Fibroblast of the aortic adventitia (primary cell): ENCODE measurements at places on chromosomes 6 and 20. TPM values are rescaled to one million over a fixed set of nuclear protein-coding genes. Genes with fewer than 3 reads are reported as not detected.

CLVS2 gene
- not detected in 2 replicates for total RNA-seq

PKIG gene
- total RNA-seq = 83.2 and 134 TPM in 2 replicates

CLIC5 gene
- 1.1 TPM in 1 of 2 replicates, not detected in the other for total RNA-seq

PTCHD4 gene
- total RNA-seq = 5.2 and 9.8 TPM in 2 replicates

BPIFA1 gene
- total RNA-seq = not detected in 2 replicates

SLC17A1 gene
- total RNA-seq = not detected in 2 replicates

SLC35F1 gene
- not detected in 2 replicates for total RNA-seq

SLC29A1 gene
- 5.2 and 23.6 TPM in 2 replicates for total RNA-seq

KCNQ5 gene
- total RNA-seq = 2.6 and 9.4 TPM in 2 replicates

DNA sequence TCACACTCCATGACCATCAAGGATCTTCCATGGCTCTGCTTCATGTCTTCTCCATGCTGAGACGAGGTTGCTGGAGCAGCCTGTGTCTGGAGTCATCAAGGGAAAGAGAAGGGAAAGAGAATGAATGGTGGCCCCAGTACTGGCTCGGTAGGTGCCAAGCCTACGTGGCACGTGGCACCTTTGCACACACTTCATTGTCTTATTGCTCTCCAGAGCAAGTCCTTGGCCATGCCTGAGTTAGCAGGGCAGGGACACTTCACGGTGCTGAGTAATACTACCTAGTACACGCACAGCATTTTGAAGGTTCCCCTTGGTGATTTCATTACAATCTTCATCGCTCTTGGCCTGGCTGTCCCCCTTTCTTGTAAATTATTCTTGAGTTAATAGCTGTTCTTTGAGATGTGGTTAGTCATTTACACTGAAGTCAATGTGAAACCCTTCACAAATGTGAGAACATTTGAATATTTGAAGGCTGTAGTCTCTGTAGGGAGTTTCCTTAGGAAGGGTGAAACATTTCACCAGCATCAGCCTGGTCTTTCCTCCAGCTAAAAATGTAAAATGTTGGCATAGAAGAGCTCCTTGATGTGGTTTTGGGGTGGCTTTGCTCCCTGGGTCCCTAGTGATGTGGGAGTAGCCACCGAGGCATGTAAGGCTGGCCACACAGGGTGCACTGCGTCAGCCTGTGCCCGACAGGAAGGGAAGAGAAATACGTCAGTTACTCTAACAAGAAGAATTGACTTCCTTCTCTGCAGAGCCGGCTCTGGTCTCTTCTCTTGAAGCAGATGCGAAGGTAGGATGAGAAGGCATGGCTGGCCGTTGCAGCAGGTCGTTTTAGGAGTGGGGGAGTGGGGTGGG lies at the start of gene SYTL3:
SYTL3 (plus strand) TSS at position 766 of the 855 bp plus-strand sequence. CDS start 13,215 bp downstream, outside the sequence.
- DNase-seq = peak; percentile 65

DNA sequence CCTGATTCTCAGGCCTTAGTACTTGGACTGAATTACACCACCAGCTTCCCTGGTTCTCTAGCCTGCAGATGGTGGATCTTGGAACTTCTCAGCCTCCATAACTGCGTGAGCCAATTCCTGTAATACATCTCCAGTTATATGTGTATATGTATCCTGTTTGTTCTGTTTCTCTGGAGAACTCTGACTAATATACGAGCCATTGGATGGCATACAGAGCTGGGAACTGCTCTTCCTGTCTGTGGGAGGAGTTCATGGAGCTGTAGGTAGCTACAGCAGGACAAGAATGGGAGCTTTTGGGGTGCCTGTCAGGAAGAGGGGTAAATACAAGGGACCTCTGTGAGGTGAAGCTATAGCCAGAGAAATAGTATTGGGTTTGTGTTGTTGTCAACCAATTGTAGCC lies 41.2 kb downstream of the TMEM14A start:
- DNase-seq = no peak

- DNase-seq = peak; percentile 35
Observed at GRCh38 chr6:2514965-2515543, 235.7 kb downstream of the MYLK4 start.

GRCh38 chr20:1378735-1379125 lies 14.1 kb downstream of the FKBP1A start:
- DNase-seq = no peak

- no peak for DNase-seq
Observed at GRCh38 chr6:135322427-135323201, 141.5 kb downstream of the MYB start.

DNA sequence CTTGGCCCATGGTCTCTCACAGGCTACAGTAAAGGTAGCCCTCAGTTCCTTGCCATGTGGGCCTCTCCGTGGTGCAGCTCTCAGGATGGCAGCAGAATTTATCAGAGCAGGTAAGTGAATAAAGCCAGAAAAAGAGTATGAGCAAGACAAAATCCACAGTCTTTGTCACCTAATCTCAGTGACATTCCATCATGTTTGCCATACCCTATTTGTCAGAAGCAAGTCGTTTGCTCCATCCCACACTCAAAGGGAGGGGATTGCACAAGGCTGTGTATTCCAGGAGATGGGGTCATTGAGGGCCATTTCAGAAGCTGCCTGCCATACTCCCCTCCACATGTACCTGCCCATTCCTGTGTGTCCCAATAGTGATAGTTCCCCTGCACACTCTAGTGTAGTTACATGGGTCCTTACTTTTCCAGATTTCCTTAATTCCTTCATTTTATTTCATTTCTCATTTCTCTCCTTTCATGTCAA lies 24.2 kb downstream of the ISM1 start:
- no peak for DNase-seq

DNA sequence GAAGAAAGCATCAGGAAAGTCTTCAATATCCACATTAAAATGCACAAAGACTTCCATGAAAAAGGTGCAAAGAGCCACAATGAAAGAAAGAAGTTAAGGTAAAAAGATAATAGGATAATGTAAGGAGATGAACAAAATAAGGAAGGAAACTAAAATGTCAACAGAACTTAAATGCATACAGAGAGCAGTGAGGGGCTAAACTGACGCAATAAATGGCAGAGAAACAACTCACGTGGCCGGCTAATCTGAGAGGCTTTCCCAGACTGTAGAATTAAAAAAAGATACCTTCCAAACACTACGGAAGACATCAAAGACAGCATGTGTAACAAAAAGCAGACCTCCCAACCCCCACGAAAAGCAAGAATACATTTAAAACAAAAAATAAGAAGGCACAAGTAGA lies 73.7 kb downstream of the GMDS start:
- no peak for DNase-seq

DNA sequence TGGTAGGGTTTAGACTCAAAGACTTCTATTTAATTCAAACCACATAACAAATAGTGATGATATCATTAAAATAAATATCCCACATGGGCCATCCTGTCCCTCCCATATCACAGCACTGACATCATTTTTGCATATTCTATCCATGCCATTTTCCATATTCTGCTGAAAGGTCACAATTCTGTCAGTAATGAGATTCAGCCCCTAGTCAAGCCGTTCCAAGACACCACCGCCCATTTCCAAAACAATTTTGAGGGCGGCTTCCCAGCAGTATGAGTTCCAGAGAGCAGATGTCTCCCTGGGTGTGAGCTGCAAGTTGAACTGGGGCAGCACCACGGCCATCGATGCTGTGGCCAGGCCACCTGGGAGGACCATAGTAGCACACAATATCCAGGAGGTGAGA lies 65.1 kb upstream of the PLEKHG1 start:
- no peak for DNase-seq

GRCh38 chr6:46507426-46507825 lies 16.2 kb upstream of the RCAN2 start:
- DNase-seq = no peak

DNA sequence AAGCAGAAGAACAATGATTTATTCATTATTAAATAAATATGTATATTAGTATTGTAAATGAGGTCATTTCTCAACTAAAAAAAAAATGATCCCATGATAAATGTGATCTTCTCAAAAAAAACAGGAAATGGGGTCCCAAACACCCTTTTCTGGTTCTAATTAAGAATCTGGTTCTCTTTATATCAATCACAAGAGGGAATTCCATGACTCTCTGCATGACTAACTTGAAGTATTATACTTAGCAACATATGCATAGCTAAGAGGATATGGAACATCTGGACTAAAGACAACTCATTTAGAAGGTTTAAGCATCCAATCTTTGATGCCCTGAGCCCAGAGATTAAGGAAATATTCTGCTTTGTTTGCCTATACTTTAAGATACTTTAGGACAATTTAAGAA lies 89.7 kb upstream of the EMILIN3 start:
- DNase-seq = peak; percentile 28

- DNase-seq = no peak
Observed at GRCh38 chr6:4415549-4415948, 280.2 kb upstream of the ECI2 start.

GRCh38 chr20:50969912-50970311 lies 11.3 kb downstream of the MOCS3 start:
- DNase-seq = no peak

- DNase-seq = peak; percentile 88
Observed at GRCh38 chr6:31122791-31123706, 2.8 kb upstream of the CDSN start.

- no peak for DNase-seq
Observed at GRCh38 chr6:144753023-144753705, 468.0 kb downstream of the UTRN start.

DNA sequence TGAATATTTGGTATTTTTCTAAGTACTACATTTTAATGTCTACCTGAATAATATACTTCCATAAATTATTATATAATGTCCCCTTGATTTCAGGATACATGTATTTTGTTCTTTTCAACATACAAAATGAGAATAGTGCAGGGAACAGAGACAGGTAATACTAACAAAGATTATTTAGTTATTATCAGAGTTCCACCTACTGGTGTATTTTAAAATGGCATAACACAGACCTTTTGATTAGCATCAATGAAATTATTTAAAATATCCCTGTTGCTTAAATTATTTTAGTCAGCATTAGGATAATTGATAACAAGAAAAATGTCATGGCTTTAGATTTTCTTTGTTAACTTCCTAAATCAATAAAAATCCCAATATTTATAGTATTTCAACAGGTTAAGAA lies 184.0 kb downstream of the PRDM13 start:
- peak; percentile 1 for DNase-seq

DNA sequence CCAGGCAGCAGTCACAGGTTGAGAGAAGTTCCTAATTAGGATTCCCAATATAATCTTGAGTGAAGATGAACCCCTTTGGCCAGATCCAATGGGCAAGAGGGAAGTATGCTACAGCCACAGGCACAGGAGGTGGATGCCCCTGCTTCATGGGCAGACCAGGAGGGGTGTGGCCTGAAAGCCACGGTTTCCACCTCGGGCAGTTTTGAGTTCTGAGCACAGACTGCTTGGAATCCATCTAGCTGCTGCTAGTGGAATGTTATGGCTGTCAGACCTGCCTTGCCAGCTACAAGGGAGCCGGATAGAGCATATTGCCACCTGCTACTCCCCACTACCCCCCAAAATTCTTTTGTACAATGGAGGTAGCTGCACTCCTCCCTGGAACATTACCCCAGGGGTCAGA lies 672.9 kb downstream of the HACE1 start:
- no peak for DNase-seq

- DNase-seq = no peak
Observed at GRCh38 chr20:3693376-3693775, 11.6 kb upstream of the ADAM33 start.

GRCh38 chr6:130872250-130873095 lies 45.3 kb downstream of the SMLR1 start:
- peak; percentile 69 for DNase-seq
